ENCODE measurements at places on chromosomes 1 and 21.

GRCh38 chr1:206112600-206113301 lies 4.4 kb downstream of the AVPR1B start:
- no peak for DNase-seq

- DNase-seq, result no peak
Observed at GRCh38 chr1:193113258-193113991, 8.2 kb upstream of the GLRX2 start.

DNA sequence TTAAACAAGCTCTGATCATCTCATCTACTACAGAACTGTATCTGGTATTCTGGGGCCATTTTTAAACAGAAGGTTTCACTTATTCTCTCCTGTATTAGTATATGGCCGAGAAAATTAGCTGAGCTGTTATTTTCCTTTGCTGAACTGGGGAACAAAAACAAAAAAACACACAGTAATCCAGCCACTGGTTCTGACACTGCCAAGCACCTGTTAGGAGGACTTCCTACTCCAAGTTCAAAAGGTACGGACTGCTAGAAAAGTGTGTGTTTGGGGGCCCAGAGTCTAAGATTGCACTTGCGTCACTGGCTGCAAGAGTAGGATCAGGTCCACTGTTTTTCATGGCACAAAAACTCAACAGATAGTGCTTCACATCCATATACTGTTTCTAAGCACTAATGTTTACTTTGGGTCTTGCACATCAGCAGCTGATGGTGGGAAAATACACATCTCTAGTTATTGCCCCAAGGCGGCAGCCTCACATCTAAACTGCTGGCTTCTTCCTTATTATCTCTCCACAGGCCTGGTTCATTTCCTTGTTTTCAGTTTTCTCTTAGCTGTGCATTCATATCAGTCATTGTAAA lies 226.1 kb downstream of the FGGY start:
- no peak for DNase-seq

- DNase-seq, result no peak
Observed at GRCh38 chr1:153774780-153775457, at the start of gene SLC27A3. Gene SLC27A3, plus strand, starts transcription at chr1:153775407. Its CDS starts 91 bp downstream, at chr1:153775498.

GRCh38 chr1:201042779-201043461 lies 19.4 kb upstream of the KIF21B start:
- no peak for DNase-seq

DNA sequence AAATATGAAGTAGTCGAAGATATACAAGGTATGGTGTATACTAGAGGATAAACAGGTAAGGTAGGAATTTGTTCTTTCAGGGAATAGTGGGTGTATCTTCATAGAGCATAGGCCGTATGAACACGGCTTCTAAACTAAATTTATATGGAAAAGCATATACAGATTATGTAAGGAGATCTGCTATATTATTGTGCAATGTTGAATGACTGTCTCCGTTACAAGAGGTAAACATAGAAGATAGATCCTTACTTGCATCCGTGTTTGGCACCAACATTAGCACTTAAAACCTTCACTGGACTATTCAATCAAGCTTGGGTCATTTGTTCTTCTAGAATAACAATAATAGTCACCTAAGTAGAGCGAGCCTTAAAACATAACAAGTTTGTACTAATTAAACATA lies 45.9 kb downstream of the CLEC20A start:
- no peak for DNase-seq

GRCh38 chr1:239457491-239458143 lies 71.2 kb downstream of the CHRM3 start:
- no peak for DNase-seq

DNA sequence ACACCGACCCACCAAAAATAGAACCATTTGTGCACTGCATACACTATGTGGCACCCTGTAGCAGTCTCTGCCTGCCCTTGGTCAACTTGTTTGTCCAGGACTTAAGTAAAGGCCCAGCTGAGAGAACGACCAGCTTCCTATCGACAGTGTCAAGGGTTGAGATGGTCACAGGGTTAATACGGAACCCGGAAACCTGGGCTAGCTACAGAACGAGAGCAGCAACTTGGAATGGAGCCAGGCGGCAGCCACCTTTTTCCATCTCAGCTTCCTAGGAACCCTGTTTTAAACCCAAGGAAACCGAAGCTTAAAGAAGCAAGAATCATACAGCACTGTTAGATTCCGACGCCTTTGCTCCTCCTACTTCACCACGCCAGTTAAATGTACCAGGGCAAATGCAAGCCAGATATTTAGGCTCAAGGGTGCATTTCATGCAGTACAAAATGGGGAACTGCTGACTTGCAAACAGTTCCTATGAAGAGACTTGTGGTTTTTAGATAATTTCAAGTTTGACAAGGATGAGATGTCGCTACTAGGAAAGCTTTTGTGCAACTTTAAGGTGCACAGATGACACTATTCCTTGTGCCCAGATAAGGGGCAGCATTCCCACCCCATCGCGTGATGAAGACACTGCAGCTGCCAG lies 35.5 kb downstream of the SLC66A1 start:
- DNase-seq, result no peak

DNA sequence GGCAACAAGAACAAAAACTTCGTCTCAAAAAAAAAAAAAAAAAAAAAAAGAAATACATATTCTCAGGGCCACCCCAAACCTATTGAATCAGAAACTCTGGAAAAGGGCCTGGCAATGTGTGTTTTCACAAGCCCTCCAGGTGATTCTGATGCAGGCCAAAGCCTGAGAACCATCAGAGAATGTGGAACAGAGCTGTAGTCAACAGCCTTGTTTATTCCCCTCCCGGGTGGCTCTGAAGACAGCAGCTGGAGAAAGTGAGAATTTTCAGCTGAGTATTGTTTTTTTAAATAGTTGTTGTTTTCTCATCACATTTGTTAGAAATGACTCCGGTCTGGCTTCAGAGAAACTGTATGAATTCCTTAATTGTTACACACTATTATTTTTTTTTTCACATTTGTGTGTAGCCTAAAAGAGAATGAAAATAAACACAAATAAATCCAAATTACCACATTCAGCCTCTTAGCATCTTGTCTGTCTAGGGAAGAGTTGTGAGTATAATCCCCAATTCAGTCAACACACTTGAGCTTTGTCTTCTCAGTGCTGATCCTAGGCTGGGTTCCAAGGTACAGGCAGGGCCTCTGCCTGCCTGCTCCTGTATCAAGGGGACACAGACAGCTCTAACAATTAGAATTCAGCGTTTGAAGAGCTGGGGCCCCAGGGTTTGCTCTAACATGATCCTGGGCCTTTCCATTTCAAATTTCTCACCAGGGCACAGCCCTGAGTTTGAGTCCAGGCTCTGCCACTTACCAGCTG lies 6.6 kb upstream of the AZIN2 start:
- no peak for DNase-seq

DNA sequence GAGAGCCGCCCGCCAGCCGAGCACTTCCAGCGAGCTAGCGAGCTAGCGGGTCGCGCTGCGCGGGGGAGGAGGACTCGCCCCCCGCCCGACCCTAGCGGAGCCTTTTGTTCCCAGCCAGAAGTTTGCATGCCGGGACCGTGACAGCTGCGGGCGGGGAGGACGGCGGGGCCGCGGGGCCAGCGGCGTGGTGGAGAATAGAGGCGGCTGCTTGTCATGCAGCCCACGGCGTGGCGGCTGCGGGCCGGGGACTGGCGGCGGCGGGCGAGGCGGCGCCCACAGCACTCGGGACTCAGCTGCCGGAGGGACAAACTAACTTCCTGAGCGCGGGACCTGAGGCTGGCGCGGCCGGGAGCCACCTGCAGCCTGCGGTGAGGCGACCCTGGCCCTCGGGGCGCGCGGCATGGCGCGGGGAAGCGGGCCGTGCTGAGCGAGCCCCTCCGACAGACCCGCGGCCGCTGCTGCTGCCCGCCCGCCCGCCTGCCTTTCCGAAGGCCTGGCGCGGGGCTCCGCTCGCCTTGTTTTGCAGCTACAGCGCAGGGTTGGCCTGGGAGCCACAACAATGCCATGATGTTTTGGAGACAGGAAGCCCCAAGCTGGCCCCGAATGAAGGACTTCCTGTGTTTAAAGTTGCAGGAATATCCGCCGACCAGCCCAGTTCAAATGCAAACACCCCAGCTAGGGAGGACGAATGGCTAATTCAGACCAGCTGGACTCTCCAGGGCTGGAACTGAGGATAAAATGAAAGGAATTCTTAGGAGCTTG lies 82.2 kb upstream of the BMP8A start:
- DNase-seq, result no peak

DNA sequence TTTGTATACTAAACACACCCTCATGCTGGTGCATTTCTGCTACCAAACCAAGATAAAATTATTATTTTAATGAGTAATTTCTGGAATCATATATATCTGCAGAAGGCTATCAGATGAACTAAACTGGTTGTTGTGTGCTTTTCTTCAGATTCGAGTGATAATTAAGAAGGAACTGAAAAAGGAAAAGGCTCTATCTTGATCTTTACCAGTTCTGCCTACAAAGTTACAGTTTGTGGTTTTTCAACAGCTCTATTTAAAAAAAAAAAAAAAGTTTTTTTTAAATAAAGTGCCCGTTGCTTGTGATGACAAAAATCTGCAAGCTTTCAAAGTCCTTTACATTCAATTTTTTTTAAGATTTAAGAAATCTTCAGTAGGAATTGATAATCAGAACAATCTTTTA lies 13.6 kb downstream of the DENND1B start:
- DNase-seq, result no peak

DNA sequence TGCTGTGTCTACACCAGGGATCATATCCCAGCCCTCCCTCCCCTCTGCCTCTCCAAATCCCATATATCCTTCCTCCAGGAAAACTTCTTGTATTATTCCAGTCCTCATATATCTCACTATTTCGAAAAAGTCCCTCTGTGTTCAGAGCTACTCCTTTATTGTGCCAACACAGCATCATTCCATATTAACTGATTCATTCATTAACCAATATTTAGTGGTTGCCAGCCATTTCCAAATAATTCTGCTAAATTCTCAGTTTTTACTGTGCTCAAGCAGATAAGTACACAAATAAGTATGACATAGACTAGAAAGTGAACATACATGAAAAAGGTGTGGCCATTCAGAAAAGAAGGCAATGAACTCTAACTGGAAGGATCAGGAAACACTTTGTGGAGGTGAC lies 241.6 kb upstream of the DUSP10 start:
- DNase-seq, result no peak

DNA sequence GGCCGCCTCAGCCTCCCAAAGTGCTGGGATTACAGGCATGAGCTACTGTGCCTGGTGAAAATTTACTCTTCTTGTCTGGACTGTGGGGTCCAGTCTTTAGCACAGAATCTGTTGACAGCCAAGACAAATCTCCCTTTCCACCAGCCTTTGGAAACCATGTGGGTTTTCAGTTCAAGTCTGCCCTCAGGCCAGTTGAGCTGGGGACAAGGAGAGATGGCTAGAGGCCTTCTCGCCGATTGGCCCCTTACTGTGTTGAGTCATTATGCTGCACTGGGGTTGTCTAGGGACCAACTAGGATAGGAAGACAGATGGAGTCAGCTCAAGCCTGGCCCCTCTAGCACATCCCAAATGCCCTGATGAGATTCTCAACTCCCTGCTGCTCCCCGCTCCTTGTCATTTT lies 8.6 kb upstream of the NKAIN1 start:
- DNase-seq, result no peak

GRCh38 chr1:157274698-157275534 lies 136.7 kb upstream of the ETV3 start:
- no peak for DNase-seq

DNA sequence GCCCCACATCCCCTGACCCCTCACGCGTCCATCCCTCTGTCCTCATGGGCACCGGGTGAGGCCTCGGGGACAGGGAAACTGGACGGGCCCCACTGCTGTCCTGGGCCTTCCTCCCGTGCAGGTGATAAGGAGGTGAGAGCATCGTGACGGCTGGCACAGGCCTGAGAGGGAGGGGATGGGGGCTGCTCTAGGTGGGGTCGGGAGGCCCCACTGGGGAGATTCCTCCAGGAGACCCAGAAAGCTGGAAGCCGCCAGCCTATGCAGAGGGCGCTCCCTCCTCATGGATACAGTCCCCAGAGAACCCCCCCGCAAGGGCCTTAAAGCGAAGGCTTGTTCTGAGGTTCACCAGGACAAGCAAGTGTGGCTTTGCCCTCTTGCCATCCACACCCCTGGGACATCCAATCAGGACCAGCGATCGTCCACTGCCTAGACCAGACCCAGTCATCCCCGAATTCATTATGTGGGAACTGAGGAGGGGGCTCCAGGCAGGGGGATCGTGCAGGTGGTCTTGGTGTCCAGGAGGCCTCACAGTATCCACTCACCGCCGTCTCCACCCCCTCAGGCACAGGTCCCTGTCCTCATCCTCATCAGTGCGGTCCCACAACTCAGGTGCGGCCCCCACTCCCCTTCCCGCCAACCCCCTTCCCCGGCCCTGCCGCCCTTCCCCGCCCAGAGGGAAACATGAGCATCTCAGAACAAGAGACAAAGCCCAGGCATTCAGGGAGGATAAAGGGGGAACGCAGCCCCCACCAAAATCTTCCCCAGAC lies 45.3 kb upstream of the COL18A1 start:
- no peak for DNase-seq

- DNase-seq, result no peak
Observed at GRCh38 chr1:151478923-151479322, 19.6 kb upstream of the POGZ start.

DNA sequence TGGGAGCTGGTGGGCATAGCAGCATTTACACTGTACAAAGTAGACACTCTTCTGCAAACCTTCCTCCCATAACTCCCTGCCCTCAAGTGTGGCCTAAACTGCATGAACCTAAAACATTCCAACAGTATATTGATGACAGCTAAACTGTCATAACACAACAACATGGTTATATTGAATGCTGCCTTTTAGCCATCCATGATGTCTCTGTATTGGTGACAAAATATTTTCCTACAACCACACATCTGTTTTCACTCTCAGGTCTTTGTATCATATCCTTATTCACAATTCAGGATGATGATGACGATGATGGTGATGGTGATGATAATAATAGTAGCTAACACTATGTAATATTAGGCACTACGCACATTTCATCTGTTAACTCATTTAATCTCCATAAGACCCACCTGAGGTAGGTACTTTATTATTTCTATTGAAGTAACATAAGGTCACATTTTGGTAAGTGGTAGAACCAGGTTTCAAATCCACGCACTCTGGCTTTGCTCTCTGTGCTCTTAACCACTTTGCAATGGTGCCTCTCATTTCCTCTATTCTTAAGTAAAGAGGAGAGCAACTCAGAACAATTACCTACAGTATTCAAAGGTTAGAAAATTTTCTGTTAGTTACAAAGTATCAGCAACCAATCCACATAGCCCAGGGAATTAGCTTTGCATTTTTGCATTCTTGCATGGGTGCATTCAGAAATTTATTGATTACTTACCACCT lies 185.1 kb upstream of the LMO4 start:
- no peak for DNase-seq

GRCh38 chr1:7422081-7422480 lies 349.0 kb upstream of the VAMP3 start:
- no peak for DNase-seq

GRCh38 chr1:59561796-59562195 lies 253.0 kb upstream of the HOOK1 start:
- no peak for DNase-seq

- no peak for DNase-seq
Observed at GRCh38 chr1:204650911-204651570, 34.5 kb downstream of the LRRN2 start.

- DNase-seq, result no peak
Observed at GRCh38 chr1:183586455-183586854, 3.8 kb downstream of the NCF2 start.

GRCh38 chr1:162916821-162917613 lies 56.0 kb upstream of the CCDC190 start:
- no peak for DNase-seq
